Fibroblast of mammary gland (primary cell): ENCODE measurements at places on chromosomes 1 and 21.

GRCh38 chr21:46553993-46554392 is 50.9 kb downstream of the S100B start:
- no peak for DNase-seq

DNA sequence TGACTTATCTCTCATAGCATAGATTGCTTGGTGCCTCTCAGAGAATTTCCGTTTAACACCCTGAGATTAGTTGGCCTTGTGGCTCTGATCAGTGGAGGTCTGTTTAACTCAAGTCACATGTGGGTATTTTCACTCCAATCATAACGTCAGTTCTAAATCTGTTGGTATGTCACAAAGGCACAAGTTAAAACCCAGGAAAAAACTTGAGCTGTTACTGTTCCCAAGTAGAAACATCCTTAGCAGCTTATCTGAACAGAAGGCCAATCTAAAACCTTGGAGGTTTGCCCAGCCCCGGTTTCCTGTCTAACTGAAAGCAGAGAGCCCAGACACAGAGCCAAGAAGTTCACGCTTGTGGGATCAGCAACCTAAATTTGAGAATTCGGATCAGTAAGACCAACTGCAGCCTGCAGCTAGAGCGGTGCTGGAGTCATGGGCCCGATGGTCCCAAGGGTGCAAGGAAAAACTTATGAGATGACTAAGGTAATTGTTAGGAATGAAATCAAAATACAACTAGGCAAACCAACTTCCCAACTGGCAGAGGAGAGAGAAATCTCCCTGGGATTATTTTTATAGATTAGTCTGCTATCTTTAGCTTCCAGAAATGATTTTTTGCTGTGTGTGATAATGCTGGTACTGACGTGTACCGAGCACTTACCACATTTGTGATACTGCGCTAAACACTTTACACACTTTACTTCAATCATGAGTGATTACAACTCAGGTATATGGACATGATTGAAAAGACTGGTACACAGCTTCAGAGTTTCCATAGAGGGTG is 90.2 kb upstream of the C1orf21 start:
- peak; percentile 93 for DNase-seq

GRCh38 chr1:44272992-44273391 is 59.7 kb downstream of the DMAP1 start:
- no peak for DNase-seq

DNA sequence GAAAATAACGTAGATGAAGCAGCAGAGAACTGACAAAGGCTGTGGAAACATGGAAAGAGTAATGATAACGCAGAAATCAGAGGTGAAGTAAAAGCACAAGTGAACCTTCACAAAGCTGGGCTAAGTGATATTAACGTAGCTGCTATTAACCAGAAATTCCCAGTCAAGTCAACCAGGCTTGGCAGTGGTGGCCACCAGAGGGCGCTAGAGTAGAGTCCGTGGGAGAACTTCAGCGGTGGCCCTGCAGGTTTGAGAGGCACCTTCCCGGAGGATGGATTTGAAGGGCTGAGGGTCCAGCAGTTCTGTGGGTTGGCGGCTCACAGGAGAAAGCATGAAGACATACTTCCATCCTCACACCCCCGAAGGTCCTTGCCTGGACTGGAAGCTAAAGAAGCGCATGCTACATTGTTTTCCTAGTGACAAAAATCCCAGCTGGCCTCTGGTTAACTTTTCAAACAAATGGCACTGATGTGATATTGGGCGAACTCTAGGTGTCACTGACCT is 81.7 kb upstream of the ZNF648 start:
- peak; percentile 88 for DNase-seq

- no peak for DNase-seq
These were observed 64.2 kb downstream of the SLX9 start for GRCh38 chr21:45004059-45004422.

DNA sequence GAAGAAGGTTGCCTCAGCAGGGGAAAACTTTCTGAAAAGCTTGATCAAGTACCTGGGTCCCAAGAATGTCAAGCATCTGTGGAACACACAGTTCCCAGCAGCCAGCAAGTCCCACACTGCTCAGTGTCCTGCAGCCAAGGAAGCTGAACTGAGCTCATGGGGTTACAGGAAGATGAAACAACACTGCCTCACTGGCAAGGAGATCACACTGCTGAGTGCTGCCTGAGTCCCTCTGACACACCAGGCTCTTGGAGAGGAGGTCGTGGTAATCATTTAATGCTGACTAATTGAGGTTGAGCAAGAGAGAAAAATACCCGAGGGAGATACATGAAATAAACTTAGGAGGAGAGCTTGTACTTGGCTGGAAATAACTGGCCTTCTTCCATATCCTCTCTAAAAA is 75.2 kb downstream of the MPZL1 start:
- DNase-seq, result peak; percentile 100

DNA sequence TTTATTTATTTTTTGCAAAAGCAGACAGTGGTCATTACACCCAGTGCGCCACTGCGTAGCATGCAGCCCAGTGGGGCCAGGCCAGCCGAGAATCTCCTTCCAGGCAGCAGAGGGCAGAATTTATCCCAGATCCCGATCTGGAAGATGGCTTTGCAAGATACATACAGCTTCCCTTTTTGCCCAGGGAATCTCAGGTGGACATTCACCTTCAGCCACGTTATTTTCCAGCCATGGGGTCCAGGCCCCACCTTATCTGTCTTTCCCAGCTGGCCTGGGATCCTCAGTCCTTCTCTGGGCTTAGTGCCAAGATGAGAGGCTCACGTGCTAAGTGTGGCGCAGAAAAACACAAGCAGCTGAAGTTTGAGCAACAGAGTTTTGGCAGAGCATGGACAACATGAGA is 123.6 kb downstream of the AJAP1 start:
- DNase-seq, result no peak

DNA sequence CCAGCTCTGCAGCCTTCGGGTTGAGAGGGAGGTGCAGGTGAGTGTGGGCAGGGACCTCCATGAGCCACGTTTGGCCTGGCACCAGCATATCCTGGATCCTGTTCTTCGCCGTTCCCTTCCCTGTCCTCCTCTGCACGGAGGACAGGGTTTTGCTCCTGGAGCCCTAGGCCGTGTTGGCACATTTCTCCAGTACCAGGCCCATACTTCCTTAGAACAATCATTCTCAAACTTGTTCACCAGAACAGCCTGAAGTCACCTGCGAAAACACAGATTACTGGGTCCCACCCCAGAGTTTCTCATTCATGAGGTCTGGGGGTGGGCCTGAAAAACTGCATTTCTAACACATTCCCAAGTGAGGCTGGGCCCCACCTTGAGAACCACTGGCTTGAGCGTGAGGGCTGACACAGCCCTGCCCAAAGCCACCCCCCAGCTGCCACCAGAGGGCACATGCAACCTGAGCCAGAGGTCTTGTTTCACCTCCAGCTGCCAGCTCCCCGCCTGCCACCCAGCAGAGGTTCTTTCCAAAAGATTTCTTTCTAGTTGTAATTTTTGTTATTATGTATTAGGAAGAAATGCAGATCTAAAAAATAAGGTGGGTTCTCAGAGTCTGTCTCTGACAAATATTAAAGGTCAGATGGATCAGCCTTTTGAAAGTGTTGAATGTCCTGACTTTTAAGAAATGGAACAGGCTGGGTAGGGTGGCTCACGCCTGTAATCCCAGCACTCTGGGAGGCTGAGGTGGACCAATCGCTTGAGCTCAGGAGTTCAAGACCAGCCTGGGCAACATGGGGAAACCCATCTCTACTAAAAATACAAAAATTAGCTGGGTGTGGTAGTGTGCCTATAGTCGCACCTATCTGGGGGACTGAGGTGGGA is 39.6 kb upstream of the LDLRAP1 start:
- DNase-seq, result no peak

GRCh38 chr21:15820852-15821379 is 91.1 kb downstream of the USP25 start:
- no peak for DNase-seq

DNA sequence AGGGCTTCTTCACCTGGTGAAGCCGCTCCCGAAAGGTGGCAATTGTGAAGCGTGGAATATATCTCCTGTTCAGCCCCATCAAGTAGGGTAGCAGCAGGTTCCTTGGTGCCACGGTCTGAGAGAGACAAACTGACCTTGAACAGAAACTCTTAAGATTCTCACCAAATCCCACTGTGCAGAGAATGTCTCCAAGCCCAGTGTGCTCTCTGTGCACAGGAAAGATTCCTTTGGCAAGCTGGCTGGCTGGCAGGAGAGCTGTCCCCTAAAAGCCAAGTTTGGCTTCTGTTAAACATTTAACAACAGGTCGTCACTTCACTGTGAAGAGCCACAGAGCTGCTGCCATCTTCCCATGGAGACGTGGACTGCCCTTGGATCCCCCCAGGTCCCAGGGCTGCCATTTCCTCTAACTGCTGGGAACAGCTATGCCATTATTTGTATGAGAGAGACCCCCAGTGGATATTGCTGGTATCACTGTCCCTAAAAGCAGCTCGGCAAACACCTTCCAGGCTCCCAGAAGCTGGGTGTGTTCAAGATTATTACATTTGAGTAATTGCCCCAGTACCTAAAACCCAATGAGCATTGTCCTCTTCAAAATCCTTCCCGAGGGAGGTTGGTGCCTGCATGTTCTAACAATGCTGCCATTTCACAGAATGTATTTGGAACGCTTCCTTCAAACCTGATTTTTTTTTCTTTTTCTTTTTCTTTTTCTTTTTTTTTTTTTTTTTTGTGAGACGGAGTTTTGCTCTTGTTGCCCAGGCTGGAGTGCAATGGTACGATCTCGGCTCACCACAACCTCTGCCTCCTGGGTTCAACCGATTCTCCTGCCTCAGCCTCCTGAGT is 71.8 kb downstream of the CD58 start:
- peak; percentile 71 for DNase-seq

GRCh38 chr1:8407652-8408051 is 89.7 kb downstream of the SLC45A1 start:
- DNase-seq, result no peak

- DNase-seq, result no peak
These were observed 61.7 kb upstream of the USP24 start for GRCh38 chr1:55276671-55277376.
